ENCODE measurements at places on chromosomes 7 and 10.
A peak's percentile ranks its signal among the peaks of the same experiment; 100 is the strongest.

DNA sequence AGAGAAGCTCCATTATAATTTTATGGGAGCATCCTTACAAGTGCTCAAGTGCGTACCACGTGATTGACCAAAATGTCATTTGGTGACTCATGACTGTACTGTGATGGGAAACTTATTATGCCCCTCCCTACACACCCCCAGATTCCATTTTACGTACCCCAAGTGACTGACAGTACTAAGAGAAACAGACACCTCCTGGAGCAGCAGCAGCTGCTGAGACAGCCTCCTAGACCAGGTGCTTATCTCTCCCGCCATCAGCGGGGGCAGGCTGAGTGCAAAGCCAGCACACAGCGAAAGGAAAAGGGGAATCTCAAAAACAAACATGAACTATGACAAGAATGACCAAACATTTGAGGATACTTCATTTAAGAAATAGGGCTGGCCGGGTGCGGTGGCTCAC, 4.2 kb upstream of the ADAM12 start:
- no peak for DNase-seq

- DNase-seq = no peak
Measured at GRCh38 chr7:132116369-132116768, 459.9 kb downstream of the PLXNA4 start.

DNA sequence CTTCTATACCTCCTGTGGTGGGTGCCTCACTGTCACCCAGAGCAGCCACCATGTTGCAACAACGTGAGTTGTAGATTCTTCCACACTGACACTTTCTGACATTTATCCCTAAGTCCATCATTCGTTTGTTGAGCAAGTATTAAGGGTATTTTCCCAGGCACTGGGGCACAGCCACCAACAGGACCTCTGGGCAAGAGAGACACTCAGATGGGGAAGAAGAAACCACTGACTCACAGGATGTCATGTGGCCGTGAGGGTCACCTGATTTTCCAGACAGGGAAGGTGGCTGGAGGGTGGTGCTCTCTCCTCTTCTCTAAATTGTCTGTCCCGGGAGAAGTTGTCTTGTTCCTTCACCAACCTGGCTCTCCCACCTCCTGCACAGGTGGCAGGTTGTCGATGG, 51.7 kb upstream of the PPIF start:
- no peak for DNase-seq

- no peak for DNase-seq
Measured at GRCh38 chr10:4162571-4163286, 377.7 kb upstream of the KLF6 start.

GRCh38 chr10:74821501-74821900, 4.9 kb upstream of the KAT6B start:
- no peak for DNase-seq

GRCh38 chr7:139043823-139044812, 8.3 kb upstream of the ZC3HAV1L start:
- no peak for DNase-seq

- DNase-seq = peak; percentile 10
Measured at GRCh38 chr10:132944510-132944909, 2.1 kb upstream of the CFAP46 start.

GRCh38 chr10:69416695-69417094, at the start of gene TACR2:
TACR2 (minus strand) TSS chr10:69416918; CDS start chr10:69416323, 595 bp downstream.
- DNase-seq = no peak

DNA sequence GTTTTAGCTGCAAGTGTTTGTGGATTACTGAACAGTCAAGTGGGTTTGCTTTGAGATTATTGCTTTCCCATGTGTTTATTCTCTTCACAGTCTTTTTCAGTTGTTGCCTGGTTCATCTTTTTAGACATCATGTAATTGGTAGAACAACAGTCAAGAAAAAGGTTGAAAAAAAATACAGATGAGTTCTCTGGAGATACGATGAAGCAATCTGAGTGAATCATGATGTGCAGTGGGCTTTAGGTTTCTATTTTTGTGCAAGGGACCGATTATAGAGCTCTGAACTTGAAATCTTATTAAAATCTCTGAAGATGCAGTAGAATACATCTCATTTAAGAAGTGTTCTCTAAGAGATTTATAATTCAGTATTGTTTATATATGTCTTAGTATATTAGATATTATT, 145.7 kb downstream of the SDK1 start:
- no peak for DNase-seq

DNA sequence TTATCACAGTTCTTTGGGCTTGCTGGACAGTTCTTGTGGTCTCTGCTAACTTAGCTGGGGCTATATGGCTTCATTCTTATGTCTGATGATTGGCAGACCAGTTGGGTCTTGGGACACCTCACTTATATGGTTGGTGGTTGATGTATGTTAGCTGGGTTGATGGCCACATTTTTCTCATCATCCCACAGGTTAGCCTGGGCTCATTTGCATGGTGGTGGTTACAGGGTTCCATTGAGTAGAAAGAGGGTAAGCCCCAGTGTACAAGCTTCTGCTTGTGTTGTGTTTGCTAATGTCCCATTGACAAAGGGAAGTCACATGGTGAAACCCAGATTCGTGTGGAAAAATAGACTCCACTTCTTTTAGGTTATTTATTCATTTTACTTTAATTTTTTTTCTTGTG, 40.6 kb downstream of the TMEM60 start:
- DNase-seq = no peak

- DNase-seq = peak; percentile 88
Measured at GRCh38 chr10:17229967-17230682, 2.1 kb downstream of the VIM start.

DNA sequence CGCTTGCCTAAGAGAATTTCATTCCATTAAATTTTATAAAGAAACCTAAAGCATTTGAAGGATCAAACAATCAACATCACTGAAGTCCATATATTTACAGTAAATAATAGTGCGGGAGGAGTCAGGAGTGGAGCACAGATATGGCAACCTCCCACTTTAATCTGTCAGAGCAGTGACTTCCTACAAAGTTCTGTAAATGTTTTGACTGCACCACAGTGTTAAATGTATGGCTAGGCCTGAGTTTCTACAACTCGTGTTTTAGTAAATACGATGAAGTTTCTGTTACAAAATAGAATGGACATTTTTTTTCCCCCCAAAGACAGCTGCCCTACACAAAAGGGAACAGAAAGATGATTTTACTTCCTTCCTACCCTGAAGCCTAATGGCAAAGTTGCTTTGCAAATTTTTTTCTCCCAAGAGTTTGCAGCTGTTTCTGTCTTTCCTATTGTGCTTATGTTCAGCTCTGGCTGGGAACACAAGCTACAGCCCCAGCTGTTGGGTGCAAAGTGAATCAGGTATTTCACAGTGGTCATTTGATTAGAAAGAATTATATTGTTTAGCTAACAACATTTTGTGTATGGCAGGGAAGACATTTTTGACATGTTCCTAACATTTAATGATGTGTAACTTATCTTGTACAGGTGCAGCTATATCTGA, 62.1 kb downstream of the MET start:
- no peak for DNase-seq

DNA sequence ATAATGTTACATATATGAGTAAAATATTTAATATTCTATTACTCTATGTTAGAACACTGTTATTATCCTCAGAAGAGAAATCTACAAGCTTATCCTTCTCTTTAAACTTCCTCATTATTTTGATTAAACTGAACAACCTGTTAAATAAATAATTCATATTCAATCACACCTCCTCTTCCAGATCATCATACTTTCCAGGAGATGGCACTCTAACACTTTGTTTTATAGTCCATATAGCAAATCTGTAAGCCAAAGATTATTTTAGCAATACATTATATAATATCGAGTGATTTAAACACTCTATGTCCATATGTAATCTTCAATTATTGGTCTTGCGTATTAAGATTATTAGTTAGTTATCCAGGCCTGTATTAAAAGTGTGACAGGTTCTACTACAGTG, 694.1 kb downstream of the ANKRD7 start:
- DNase-seq = no peak

DNA sequence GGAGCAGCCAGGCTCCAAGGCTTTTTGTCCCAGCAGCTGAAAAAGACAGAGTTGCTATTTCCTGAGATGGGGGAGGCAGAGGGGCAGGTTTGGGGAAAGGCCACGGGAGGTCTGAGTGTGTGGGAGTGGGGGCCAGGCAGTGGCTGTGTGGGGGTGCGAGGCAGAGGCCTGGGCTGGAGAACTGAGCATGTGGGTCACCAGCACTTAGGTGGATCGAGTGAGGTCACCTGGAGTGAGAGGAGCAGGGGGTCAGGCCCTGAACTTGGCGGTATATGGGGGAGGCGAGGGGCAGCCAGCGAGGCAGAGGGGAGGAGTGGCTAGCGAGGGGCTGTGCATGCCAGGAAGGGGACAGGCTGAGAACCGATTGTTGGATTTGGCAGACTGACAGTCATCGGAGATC, 28.4 kb downstream of the IQCE start:
- DNase-seq = no peak

- DNase-seq = no peak
Measured at GRCh38 chr7:84669177-84669732, 474.7 kb upstream of the SEMA3A start.

GRCh38 chr10:3427950-3428354, 255.4 kb upstream of the PITRM1 start:
- peak; percentile 54 for DNase-seq

- DNase-seq = no peak
Measured at GRCh38 chr10:24722131-24722675, 1.5 kb downstream of the ARHGAP21 start.

GRCh38 chr10:44674536-44675386, 236.4 kb upstream of the TMEM72 start:
- DNase-seq = peak; percentile 51

DNA sequence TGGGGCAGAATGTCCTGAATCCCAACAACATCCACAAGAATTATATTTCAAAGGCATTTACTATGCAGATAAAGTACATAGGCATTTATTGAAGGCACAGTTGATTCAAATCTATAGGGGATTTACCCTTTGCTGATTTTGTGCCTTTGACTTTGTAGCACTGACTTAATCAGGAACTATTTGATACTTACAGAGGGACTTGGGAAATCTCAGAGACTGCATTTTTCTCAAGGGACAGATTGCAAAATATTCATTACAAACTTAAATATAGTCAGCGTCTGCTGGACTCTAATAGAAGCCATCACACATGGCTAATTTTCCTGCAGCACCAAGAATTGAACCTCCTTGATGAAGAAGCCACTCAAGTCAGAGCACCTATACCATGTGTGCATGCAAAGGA, 44.9 kb downstream of the FAS start:
- DNase-seq = no peak

DNA sequence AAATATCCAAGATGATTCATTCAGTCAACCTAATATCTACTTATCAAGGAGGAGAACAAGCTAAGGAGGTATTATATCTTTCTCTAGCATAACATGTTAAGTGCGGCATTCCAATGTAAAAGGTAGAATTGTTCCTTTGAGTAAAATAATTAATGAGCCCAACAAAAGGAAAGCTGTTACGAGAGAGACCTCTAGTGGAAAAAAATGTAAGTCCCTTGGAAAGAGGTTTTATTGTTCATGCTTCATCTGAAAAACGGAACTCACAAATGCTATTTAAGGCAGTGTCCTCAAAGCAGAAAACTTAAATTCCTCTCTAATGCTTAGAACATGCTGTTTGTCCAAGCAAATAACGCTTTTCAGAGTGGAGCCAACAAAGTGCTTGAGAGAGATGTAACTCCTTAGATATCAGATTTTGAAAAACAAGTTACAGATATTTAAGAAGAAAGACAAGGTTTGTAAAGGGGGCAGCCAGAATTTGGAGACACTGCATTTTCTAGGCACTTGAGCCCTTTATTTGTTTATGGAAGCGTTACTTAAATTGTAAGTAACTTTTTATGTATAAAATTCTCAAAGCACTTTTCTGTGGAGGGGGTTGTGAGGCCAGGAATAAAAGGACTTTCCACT, 119.9 kb downstream of the TFEC start:
- no peak for DNase-seq

DNA sequence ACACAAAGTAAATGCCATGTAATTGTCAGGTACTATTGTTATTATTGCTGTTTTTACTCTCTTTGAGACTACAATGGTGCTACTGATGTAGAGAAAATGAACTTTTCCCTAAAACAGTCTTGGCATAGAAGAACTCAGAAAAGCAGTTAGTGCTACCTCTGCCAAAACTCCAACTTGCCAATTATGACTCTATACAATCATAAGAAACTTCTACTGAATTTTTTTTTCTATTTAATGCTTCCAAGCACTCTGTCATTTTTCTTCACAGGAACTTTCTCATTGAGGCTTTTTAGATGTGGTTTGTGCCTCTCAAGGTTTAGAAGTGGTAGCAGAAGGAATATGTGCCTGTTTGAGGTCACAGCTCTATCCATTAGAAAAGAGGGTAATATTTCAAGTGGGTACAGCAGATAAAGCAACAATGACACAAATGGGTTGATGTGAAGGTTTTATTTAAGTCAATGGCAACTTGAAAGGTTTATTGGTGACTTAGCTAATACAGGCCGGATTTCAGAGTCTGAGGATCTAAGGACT, 64.0 kb upstream of the FERD3L start:
- no peak for DNase-seq

DNA sequence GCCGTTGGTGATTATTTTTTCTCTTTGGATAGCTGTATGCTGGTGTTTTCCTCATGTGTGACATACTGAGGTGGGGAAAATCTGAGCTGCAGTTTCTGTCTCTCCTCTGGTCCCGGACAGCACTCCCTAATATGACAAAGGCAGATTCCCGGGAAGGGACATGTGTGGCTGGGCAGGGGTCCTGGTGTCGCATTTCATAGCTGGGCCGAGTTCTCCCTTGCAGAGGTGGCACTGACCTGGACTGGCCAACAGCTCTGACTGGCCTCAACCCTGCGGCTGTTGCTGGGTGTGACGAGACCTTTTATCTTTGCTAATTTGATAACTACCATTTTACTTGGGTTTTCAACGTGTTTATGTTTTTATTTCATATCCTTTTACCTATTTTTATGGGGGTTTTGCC, 248.6 kb upstream of the TCERG1L start:
- DNase-seq = no peak

DNA sequence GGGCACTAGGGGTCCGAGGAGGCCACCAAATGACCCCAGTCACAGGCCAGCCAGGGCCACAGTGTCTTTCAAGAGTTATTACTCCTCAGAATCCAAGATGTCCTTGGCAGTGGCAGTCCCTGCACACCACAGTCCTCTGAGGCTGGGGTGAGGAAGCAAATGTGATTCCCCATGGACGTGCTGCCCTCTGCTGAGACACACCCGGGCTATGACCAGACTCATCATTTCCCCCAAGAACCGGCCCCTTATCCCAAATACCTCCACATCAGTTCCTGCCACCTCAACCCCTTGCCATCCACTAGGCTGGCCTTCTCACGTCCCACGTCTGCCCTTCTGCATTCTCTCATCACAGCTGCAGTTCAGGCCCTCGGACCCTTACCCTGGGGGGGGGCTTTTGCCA, 5.0 kb downstream of the PRKAG2 start:
- DNase-seq = no peak

DNA sequence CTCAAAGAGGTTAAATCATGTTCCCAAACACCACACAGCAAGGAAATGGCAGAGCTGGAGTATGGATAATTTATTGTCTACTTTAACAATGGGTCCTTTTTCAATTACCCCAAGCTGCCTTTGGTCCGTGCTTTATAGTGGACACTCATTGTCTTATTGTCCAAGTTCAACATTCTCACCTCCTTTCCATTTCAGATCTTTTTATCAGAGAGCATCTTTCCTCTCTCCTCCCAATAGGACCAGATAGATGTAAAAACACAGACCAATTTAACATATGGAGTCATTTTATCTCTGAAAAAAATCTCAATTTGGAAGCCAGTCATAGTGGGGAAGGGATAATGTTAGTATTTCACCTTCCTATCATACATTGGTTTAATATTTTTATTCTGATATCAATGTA, 83.5 kb upstream of the WAC start:
- no peak for DNase-seq

GRCh38 chr7:26200038-26200443, 505 bp downstream of the HNRNPA2B1 start:
- peak; percentile 82 for DNase-seq

GRCh38 chr10:69780077-69780476, 21.6 kb upstream of the COL13A1 start:
- DNase-seq = no peak

Data from left hindlimb (tissue), 1 donor.